ENCODE measurements at places on chromosomes 16 and 17.

- DNase-seq, result no peak
Measured at GRCh38 chr16:81664153-81664552, 114.9 kb upstream of the PLCG2 start.

- no peak for DNase-seq
Measured at GRCh38 chr17:38578229-38579082, 27.3 kb downstream of the SRCIN1 start.

- DNase-seq, result no peak
Measured at GRCh38 chr16:71337631-71338030, 20.9 kb upstream of the CALB2 start.

GRCh38 chr17:11391134-11391533 lies 150.1 kb downstream of the SHISA6 start:
- DNase-seq, result no peak

DNA sequence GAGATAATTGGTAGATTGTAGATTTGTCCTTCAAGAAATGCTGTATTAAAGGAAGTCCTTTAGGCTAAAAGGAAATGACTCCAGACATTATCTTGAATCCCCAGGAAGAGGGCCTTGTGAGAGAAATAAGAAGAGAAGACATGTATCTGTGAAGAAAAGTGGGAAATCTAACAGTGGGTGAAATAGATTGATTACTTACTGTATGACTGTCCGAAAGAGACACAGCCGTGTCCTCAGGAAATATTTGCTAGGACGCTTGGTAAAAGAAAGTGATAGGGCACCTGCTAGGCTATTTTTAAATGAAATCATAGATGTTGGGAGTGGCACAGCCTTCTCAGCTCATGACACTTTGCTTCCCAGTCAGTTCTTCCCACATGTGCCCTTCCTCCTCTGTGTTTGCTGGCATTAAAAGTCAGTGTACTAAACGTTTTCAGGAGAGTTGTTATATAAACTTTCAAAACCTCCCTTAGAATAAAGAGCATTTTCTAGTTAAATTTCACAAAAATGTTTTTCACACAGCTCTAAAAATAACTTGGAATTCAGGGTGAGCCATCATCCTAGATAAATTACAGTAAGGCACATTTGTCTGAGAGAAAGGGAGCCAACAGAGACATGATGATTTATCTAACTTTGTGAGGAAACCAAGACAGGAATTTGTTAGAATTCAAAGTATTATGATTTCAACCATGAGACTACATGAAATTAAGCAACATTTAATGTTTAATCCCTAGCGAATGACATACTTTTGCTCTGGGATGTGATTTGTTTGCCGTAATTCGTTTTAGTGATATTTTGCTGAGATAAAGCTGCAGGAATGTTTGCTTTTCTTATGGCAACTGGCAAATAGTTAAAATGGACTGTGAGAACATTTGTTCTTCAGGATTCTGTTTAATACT lies 35.0 kb downstream of the DHRS7B start:
- DNase-seq, result no peak

- DNase-seq, result no peak
Measured at GRCh38 chr16:4692460-4693295, 684 bp upstream of the NUDT16L1 start.

- DNase-seq, result no peak
Measured at GRCh38 chr17:55533608-55534007, 22.4 kb upstream of the SMIM36 start.

- no peak for DNase-seq
Measured at GRCh38 chr17:78759969-78760352, 22.1 kb downstream of the CYTH1 start.

All from SK-N-MC (cell line).